ENCODE measurements at places on chromosomes 4 and X.

DNA sequence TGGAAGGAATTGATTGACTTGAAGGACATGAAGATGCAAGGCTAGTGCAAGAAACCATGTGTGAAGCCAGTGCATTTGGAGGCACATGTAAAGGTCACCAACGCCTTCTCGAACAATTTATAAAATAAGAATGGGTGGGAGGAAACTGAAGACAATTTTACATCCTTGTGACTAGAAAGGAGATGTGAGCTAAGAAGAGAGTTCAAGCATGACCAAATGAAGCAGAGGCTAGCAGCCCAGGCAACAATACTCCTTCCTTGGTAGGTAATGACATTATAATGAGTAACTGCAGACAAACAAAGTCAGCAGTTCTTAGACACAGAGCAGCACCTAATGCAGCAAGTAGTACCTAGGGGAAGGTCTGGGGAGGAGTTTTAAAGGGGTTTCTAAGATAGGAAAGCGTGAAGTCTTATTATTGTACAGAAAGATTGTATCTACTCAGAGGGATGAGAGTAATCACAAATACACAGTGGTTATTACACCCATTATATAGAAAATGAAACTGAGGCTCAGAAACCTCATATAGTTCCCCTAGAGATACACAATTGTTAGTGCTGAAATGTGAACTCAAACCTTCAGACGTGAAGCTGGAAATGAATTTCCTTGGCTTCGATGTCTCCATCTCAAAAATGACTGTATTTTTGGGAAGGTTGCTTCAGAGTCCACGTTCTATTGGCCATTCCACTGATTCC lies 56.1 kb downstream of the ATXN3L start:
- no peak for DNase-seq

DNA sequence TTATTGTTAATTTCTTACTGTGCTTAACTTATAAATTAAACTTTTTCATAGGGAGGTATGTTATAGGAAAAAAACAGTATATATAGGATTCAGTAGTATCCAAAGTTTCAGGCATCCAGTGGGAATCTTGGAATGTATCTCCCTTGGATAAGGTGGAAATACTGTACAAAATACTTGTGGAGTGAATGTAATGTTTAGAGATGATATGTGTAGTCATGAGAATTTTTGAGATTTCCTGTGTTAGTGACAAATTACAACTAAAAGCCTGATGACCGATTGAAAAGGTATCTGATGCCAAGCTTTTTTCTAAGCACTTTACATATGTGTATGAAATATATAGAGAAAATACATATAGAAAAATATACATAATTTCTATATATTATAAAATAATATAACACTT lies 69.2 kb downstream of the STK32B start:
- no peak for DNase-seq

DNA sequence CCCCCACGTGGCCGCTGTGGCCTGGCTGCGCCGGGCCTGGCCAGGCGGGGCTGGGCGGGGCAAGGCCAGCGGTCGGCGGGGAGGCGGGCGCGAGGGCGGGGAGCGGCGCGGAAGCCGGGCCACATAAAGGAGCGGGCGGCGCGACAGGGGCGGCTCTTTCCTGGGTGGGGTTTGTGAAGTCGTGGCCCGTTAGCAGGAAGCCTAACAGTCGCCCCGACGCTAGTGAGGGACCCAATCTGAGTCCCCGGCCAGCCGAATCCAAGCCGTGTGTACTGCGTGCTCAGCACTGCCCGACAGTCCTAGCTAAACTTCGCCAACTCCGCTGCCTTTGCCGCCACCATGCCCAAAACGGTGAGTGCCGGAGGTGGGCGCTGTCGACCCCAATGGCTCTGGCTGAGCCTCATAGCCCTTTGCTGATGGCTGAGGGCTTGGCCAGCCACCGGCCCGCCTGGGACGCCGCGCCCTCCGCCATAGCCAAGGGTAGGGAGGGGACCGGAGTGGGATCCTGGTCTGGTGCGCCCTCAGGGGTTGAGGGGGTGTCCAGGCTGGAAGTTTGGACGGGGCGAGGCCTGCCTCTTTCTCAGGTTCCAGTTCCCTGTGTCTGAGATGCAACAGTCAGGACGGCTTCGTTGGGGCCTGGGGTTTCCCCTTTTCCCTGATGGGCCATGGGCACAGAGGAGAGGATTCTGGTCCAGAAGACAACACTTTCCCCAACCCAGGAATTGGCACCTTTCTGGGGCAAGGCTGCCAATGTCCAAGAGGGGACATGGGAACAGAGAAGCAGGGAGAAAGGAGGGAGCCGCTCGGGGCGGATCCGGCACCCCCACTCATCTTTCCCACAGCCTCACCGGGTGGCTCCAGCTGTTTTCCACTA lies at the start of gene MSN:
MSN (plus strand) TSS at position 152 of the 874 bp plus-strand sequence; CDS start at position 340, 188 bp downstream.
- peak; percentile 2 for DNase-seq

GRCh38 chr4:147960971-147961370 lies 229.1 kb downstream of the ARHGAP10 start:
- no peak for DNase-seq

DNA sequence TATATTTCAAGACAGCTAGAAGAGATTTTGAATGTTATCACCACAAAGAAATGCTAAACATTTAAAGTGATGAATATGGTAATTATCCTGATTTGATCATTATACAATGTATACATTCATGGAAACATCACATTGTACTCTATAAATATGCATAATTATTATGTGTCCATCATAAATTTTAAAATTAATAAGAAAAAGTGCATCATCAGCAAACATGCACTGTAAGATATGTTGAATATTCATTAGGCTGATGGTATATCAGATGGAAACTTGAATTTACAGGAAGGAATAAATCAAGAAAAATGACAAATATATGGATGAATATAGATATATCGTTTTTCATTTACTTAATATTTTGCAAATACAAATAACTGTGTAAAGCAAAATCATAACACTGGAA lies 812.1 kb upstream of the INTU start:
- no peak for DNase-seq

- no peak for DNase-seq
Observed at GRCh38 chr4:8261851-8262535, 7.6 kb upstream of the HTRA3 start.

- DNase-seq: no peak
Observed at GRCh38 chr4:5399790-5400421, 308.5 kb downstream of the EVC2 start.

- no peak for DNase-seq
Observed at GRCh38 chr4:125547836-125548235, 233.1 kb downstream of the FAT4 start.

DNA sequence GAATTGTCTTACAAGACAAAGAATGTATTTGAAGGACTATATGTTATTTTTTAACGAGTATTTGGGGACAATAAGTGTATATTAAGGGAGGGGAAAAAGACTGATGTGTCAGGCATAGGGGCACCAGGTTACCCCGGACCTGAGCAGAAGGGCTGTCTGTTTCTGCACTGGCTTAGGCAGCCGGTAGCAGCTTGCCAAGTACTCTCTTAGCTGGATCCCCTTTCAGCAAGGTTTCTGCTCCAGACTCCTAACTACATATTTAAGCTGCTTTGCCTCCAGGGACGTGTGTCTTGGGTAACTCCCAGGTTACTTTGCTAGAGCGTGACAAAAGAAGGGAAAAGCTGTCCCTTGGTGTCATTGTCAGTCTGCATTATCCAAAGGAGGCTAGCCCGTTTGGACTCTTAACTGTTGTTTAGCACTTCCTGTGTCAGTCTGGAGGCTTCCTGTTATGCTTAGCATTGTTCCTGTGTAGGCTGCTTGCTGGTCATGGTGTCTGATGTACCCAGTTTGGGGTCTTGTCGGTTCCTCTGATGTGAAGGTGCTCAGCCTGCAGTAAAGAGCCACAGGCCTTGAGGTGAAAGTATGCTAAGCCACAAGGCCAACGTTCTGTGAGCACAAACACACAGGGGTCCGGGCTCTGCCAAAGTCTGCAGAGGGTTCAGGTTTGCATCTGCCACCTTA lies 11.6 kb downstream of the CXCR3 start:
- DNase-seq: no peak

- DNase-seq: no peak
Observed at GRCh38 chr4:38846015-38846414, 10.6 kb downstream of the TLR6 start.
